ENCODE measurements at places on chromosomes 11 and 22.

DNA sequence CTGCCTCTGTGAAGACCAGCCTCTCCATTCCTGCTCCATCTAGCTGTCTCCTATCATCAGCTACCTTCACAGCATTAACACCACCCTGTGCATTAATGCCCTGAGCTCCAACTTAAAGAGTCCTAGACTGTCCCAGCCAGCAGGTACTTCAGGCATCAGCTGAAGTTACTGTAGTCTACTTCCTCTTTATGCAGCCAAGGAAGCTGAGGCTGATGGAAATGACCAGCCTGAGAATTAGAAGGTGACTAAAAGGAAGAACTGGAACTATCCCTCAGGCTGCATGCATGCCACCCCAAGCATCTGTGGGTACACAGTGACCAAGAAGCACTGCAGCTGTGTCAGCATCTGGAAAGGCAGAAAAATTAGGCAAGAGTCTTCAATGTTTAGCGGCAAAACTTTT is 28.2 kb downstream of the MS4A10 start:
- no peak for DNase-seq

- no peak for DNase-seq
Measured at GRCh38 chr11:1035577-1036283, 788 bp downstream of the MUC6 start.

DNA sequence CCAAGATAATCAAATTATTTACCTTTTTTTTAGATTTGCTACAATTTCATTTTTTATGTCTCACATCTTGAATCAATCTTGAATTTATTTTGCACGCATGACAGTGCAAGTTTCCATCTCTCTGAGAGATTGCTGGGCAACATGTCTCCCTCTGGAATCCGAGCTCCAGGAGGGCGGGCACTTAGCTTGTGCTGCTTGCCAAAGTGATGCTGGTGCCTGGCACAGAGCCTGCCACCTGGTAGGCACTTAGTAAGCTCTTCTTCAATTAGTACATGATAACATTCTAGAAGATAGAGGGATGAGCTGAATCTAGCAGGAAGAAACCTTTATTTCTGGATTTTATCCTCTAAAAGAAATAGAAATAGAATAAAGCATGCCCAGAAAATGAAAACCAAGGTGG is 27.5 kb upstream of the OR9I1 start:
- no peak for DNase-seq

- DNase-seq = no peak
Measured at GRCh38 chr11:97937501-97937900, 1083.2 kb upstream of the CNTN5 start.

- DNase-seq = no peak
Measured at GRCh38 chr11:86578727-86579405, 93.5 kb downstream of the ME3 start.
